ENCODE measurements at places on chromosomes 1 and 21.

GRCh38 chr1:67838180-67838910, 5.1 kb upstream of the GNG12 start:
- no peak for DNase-seq

GRCh38 chr1:238223076-238223640, 332.4 kb upstream of the ZP4 start:
- DNase-seq = no peak

DNA sequence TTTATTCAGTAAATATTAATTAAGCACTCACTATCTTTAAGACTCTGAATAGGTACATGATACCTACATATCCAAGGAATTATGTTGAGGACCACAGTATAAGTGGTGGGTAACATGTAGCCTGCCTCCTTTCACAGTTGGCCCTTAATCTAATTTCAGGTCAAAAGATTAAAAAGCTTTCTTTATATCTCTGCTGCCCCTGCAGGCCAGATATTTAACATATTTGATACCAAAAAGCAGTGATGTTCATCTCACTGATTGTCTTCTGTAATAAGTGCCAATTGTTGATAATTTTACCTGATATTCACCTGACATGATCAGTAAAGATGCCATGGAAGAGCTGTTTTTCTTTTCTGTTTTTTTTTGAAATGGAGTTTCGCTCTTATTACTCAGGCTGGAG, 36.5 kb downstream of the RLF start:
- DNase-seq = no peak

- DNase-seq = no peak
These were observed 20.9 kb downstream of the ZBTB40 start for GRCh38 chr1:22472596-22472995.

DNA sequence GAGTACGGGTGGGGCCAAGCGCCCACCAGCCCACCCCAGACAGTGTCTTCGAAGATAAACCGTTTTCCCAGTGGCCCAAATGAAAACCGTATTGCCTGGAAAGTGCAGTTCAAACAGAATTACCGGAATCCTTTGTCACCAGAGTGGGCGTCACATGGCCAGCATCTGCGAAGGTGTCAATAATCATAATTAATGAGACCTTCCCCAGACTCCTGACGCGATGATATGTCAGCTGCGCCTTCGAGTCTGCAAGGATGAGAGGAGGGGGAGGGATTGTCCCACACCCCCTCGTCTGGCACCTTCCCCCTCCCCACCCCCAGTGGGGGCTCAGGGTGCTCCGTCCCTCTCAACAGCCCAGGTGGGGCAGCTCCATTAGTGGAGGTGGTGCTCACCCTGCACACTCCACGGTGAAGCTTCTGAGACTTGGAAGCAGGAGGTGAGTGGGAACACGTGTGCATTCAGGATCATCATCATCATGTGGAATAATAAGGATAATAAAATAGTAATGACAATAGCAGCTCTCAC, 215.1 kb downstream of the PTPRU start:
- no peak for DNase-seq

GRCh38 chr1:35269201-35269988, 886 bp downstream of the ZMYM4 start:
- DNase-seq = no peak

- no peak for DNase-seq
These were observed 292.2 kb downstream of the SMYD3 start for GRCh38 chr1:246214708-246215509.

GRCh38 chr1:182875889-182876288, 36.7 kb downstream of the DHX9 start:
- DNase-seq = no peak

DNA sequence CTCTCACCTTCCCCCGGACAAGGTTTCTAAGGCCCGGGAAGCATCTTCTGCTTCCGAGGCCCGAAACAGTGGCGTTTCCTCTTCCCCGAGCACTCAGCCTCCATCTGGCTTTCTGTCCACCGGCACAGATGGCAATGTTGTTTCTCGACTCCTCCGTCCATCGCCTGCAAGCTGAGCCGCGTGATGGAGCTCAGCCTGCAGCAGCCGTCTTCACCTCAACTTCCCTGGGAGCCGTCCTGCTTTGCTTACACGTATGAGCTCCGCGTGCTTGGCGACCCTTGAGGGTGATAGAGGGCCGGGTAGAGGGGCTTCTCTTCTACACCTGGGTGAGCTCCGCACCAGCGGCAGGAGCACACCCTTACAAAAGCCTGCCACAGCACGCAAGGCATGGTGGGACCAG, 80.4 kb downstream of the AJAP1 start:
- DNase-seq = no peak

GRCh38 chr1:151519667-151520066, 8.5 kb downstream of the CGN start:
- DNase-seq = no peak

GRCh38 chr1:180586671-180587155, 27.9 kb downstream of the OVAAL start:
- DNase-seq = no peak

DNA sequence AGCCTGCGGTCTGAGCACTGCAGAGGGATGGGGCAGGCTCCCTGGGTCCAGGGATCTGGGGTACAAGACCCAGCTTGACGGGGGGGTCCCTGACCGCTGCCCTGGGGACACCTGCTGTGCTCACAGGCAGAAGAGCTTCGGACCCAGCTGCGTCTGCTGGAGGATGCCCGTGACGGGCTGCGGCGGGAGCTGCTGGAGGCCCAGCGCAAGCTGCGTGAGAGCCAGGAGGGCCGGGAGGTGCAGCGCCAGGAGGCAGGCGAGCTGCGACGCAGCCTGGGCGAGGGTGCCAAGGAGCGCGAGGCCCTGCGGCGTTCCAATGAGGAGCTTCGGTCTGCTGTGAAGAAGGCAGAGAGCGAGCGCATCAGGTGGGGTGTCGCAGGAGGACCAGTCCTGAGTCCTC, 25.2 kb downstream of the MFAP2 start:
- no peak for DNase-seq

- DNase-seq = no peak
These were observed 48.8 kb upstream of the HMGB4 start for GRCh38 chr1:33815061-33815460.

DNA sequence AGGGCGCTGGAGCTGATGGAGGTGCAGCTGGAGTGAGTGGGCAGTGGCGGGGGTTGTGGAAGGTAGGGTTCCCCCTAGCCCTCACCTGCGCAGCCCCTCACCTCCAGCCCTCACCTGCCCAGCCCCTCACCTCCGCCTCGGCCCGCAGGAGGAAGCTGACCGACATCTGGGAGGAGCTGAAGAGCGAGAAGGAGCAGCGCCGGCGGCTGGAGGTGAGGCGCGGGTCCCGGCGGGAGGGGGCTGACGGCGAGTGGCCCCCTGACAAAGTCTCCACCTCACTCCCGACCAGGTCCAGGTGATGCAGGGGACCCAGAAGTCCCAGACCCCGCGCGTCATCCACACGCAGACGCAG, 2.7 kb downstream of the EVA1B start:
- DNase-seq = no peak

DNA sequence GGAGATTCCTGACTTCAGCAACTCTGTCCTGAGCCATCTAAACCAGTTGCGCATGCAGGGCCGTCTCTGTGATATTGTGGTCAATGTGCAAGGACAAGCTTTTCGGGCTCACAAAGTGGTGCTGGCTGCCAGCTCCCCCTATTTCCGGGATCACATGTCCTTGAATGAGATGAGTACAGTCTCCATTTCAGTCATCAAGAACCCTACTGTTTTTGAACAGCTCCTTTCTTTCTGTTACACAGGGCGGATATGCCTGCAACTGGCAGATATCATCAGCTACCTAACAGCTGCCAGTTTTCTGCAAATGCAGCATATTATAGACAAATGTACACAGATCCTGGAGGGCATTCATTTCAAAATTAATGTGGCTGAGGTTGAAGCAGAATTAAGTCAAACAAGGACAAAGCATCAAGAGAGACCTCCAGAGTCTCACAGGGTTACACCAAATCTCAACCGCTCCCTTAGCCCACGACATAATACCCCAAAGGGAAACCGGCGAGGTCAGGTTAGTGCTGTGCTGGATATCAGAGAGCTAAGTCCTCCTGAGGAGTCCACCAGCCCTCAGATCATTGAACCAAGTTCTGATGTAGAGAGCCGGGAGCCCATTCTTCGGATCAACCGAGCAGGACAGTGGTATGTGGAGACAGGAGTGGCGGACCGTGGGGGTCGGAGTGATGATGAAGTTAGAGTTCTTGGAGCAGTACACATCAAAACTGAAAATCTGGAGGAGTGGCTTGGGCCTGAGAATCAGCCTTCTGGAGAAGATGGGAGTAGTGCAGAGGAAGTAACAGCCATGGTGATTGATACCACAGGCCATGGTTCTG, 2.3 kb downstream of the ZBTB37 start:
- no peak for DNase-seq

GRCh38 chr1:159951016-159951415, 3.0 kb downstream of the SLAMF9 start:
- no peak for DNase-seq

GRCh38 chr1:75233302-75233929, 99.2 kb downstream of the LHX8 start:
- DNase-seq = no peak
